Thymus (tissue), 14 donors: ENCODE measurements at places on chromosomes 7 and 10. TPM values are rescaled to one million over a fixed set of nuclear protein-coding genes. Genes with fewer than 3 reads are reported as not detected.

Gene MYL10
- polyA plus RNA-seq = 0.32 TPM

DNA sequence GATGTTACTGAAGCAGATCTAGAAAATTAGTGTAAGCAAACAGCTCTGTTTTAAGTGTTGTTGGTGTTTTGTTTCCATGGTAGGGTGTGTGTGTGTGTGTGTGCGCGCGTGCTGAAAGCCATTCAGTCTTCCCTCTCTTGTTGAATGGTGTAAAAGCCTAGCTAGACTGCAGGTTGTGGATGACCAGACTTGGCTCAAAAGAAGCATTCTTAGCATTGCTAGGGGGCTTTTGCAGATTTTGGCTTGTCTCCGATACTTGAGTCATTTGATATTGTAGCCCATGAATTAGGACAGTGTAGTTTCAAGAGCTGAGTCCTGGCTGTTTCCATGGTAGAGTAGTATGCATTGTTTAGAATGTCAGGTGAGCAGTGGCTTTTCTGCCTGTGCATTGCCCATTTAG lies 99.1 kb downstream of the SND1 start:
- no peak for DNase-seq

DNA sequence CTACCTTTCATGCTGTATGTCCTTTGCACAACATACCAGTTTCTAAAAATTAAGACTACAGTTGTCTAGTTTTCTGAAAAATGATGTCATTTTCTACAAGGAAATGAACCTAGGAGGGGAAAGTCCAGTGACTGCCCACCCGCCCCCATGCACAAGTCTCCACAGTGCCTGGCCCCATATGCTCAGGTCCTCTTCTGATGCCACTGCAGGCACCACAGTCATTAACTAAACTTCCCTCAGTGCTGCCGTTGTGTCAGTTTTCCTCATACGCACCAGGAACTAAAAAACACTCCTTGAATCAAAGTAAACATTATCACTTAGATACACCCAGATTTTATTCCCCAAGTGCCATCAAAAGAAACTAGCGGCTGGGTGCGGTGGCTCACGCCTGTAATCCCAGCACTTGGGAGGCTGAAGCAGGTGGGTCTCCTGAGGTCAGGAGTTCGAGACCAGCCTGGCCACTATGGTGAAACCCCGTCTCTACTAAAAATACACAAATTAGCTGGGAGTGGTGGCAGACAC lies 6.9 kb upstream of the TNS3 start:
- DNase-seq = no peak

Gene DRGX
- 0.30 TPM for polyA plus RNA-seq

GRCh38 chr10:104291439-104291951 lies 22.5 kb downstream of the GSTO2 start:
- peak; percentile 92 for DNase-seq

DNA sequence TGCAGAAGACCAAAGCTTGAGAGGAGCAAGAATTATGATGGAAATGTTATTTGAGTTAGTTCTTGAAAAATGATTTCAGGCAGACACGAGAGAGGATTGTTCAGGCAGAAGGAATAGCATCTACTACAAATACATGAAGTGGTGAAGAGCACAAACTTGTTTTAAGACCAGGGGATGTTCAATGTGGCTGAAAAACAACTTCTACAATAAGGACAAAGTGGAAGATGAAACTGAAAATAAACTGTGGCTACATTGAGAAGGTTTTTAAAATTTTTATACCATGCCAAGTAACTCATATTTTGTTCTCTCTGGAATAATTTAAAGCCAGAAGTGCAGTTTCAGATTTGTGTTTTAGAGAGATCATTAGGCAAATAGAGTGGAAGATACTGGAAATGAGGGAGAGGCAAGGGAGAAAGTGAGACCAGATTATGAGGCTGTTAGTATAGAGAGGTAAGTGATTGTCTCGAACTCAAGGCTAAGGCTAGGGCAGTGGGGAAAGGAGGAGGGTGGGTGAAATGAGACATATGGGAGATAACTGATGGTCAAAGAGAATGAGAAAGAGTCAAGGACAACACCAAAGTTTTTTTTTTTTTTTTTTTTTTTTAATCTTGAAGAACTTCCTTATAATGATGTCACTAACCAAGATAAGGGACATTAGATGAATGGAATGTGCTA lies 115.4 kb downstream of the MDFIC start:
- DNase-seq = no peak

GRCh38 chr10:4303045-4303444 lies 518.0 kb upstream of the KLF6 start:
- DNase-seq = no peak

- no peak for DNase-seq
Observed at GRCh38 chr7:103797647-103798307, 191.7 kb downstream of the RELN start.

Gene CYP3A4
- polyA plus RNA-seq = 11.1 TPM

Gene MYOF
- 14.0 TPM for polyA plus RNA-seq

Gene CAMK2B
- 3.1 TPM for polyA plus RNA-seq

DNA sequence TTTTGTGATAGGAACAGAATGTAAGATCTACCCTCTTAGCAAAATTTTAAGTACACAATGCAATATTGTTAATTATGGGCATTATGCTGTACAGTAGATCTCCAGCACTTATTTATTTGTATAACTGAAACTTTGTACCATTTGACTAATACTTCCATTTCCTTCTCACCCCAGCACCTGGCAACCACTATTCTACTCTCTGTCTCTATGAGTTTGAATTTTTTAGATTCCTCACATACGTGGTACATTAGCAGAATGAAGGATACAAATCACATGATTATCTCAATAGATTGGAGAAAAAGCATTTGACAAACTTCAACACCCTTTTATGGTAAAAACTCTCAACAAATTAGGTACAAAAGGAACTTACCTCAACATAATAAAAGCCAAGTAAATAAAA lies 90.3 kb upstream of the DLX6 start:
- no peak for DNase-seq

DNA sequence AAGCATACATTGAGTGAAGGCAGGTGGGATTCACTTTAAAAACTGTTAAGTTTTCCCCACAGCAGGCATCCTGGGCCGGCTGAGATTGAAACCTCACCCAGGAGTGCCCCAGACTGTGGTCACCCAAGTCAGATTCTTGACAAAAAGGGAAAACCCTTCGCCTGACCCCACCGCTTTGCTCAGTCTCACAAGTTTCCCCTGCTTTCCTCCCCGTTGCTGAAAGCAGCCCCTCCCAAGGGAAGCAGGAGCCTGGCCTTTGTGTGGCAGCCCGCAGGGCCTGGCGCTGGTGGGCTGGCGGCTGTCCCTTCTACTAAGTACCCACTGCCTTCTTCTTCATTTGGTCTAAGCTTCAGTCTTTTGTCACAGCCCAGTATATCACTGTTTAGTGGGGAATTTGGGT lies 16.0 kb downstream of the RNF32 start:
- DNase-seq = no peak

GRCh38 chr7:22142572-22142971 lies 196.9 kb upstream of the CDCA7L start:
- DNase-seq = no peak

GRCh38 chr7:52005613-52006012 lies 689.0 kb upstream of the COBL start:
- DNase-seq = no peak

DNA sequence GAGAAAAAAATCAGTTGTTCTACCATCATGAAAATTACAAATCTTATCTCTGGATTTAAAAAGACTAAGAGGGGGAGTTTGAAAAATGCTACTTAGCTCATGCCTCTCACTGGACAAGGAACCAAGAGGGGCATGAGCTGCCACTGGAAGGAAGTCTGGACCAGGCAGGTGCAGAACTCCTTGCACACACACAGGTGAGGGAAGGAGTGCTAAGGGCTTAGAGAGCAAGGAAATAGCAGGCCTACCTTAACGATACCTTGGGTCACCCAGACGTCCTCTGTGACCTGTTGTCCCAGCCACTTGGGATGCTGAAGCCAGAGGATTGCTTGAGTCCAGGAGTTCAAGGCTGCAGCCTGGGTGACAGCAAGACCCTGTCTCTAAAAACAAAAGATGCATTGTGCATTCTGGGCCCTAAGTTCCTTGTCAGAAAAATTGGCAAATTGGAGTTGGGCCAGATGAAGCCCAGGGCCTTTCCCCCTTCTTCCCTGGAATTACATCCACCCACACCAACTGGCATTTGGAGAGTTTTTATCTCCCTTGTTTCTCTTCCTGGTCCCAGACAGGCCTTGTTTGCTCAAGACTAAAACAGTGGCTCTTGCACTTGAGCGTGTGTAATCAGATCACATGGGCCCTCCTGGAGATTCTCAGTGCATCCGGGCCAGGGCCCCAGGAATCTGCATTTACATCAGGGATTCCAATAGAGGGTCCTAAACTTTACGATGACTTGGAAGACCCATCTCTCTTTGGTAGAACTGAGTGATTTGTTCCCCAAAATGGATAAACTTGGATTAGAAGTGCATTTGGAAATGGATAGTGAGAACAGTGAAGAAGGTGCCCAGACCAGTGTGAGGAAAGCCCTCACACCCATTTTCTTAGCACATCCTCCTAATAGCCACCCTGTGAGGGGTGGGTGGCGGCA lies 3.0 kb downstream of the DDIT4 start:
- no peak for DNase-seq

Gene FAM13C
- polyA plus RNA-seq = 3.7 TPM

- no peak for DNase-seq
Observed at GRCh38 chr10:79384773-79385391, 37.6 kb downstream of the PPIF start.

DNA sequence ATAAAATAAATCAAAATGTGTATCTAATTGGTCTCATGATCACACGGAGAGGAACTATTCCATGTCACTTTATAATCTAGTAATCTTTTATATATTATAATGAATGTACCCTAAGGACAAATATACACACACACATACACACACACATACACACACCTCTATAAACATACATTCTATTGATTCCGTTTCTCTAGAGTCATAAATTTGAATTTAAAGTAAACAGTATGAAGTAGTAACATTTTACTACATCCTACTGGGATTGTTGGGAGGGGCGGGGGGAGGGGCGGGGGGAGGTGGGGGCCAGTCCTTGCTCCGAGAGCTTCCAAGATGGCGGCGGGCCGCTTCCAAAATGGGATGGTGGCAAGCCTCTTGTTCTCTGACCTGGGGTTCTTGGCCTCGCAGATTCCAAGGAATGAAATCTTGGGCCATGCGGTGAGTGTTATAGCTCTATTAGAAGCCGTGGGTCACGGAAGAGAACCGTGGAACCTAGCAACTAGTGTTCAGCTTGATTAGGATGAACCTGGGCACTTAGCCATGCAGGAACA lies 143.2 kb downstream of the REEP3 start:
- no peak for DNase-seq

- no peak for DNase-seq
Observed at GRCh38 chr7:191105-191980, 1.0 kb upstream of the FAM20C start.

- peak; percentile 87 for DNase-seq
Observed at GRCh38 chr7:2066251-2066919, 166.4 kb downstream of the MAD1L1 start.

GRCh38 chr7:1105189-1105588 lies 17.3 kb downstream of the GPER1 start:
- DNase-seq = no peak

DNA sequence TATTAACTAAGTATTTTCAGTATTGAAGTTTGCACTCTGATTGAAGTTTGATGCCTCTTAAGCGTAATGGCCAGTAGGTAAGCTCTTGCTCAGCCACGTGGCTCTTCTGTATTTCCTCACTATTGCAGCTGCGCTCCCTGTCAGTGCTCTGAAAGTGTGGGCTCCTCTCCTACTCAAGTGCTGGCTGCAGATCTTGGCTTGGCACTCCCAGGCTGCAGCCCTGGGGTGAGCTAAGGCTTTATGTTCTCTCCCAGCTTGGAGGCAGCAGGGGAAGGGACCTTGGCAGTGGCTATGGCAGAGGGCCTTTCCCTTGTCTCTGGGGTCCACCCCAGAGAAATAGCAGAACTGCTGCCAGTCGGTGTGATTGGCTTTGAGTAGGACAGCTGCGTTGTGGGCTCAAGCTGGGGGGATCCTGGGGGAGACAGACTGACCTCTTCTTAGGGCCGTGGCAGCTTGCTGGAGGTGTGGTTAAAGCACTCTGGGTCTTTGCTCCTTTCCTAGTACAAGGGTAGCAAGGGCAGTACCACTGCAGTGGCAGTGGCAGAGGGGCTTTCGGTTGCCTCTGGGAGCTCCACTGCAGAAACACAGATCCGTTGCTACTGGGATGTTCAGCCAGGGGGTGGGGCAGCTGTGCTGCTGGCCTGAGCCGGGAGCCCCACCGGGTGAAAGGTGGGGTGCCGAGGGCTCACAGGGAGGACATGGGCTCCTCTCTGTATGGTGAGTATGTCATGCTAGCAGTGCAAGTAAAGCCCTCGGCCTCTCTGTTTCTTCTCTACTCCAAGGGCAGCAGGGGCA lies 100.5 kb downstream of the GLCCI1 start:
- no peak for DNase-seq

- DNase-seq = no peak
Observed at GRCh38 chr10:104376784-104377300, 23.2 kb downstream of the CFAP58 start.

Gene MMP21
- polyA plus RNA-seq = 0.18 TPM

GRCh38 chr7:10704653-10705052 lies 269.0 kb upstream of the PHF14 start:
- no peak for DNase-seq

GRCh38 chr10:46525177-46525823 lies 31.2 kb downstream of the GPRIN2 start:
- no peak for DNase-seq

DNA sequence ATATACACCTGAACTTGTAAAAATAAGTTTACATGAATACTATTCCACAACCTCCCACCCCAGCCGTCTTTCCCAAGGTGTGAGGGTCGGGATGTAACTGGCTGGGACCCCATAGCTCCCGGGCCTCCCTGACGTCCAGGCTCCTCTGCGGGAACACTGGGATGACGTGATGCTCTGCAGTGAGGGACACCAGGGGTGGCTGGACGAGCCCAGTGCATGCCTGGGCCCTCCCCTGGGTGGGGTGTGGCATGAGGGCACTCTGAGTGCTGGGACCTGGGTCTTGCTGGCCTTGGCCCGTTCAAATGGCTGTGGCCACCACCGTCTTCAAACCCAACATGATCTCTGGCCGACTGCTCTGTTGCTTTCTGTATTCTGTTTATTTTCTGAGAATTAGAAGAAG lies 182.4 kb downstream of the DNAJB6 start:
- DNase-seq = no peak

GRCh38 chr10:133442967-133443924 lies 10.5 kb upstream of the SCART1 start:
- no peak for DNase-seq

Gene NOC3L
- polyA plus RNA-seq = 13.2 TPM

DNA sequence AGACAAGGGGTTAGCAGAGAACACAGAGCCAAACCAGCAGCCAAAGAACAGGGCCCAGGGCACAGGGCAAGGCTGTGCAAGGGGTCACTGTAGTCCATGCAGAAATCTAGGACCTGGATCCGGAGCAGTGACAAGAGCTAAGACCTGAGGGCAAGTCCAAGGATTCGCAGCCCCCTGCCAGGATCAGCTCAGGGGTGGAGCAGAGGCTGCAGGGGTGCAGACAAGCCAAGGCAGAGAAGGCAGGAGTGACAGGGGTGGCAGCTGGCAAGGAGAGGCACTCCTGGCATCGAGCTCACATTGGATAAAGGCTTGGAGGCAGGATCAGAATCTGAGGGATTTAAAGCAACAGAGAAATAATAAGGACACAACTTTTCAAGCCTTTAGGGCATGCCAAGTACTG lies 80.7 kb upstream of the NANOS1 start:
- DNase-seq = no peak

Gene GJC3
- 0.11 TPM for polyA plus RNA-seq
